ENCODE measurements at places on chromosomes 11 and 22.

DNA sequence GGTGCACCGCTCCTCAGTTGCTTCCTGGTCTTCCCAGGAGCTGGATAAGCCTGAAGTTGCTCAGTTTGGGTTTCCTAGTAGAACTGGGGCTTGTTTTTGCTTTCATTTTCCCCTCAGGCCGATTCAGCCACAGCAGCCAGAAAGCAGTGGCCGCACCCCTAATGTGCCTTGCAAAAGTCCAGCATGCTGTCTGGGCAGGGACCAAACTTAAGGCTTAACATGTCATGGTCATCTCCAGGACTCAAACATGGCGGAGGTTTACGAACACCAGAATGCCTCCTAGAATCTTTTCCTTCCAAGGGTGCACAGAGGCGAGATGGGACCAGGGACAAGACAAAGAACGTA, 2.5 kb downstream of the GNG3 start:
- no peak for DNase-seq

GRCh38 chr22:41927813-41928212, 1.2 kb upstream of the TNFRSF13C start:
- DNase-seq = no peak

GRCh38 chr11:17165247-17165890, 42.4 kb downstream of the PIK3C2A start:
- DNase-seq = no peak

- DNase-seq = no peak
These were observed 31.3 kb upstream of the GNB1L start for GRCh38 chr22:19885841-19886592.

- DNase-seq = no peak
These were observed 908.6 kb downstream of the NTM start for GRCh38 chr11:132278801-132279574.

- DNase-seq = no peak
These were observed 451.2 kb downstream of the MIAT start for GRCh38 chr22:27108425-27109114.

- DNase-seq = no peak
These were observed 23.5 kb downstream of the UBE2L3 start for GRCh38 chr22:21590809-21591641.

GRCh38 chr11:100647861-100648260, 39.2 kb upstream of the ARHGAP42 start:
- DNase-seq = no peak

- DNase-seq = peak; percentile 50
These were observed 644 bp downstream of the SPTY2D1 start for GRCh38 chr11:18633256-18634139.

DNA sequence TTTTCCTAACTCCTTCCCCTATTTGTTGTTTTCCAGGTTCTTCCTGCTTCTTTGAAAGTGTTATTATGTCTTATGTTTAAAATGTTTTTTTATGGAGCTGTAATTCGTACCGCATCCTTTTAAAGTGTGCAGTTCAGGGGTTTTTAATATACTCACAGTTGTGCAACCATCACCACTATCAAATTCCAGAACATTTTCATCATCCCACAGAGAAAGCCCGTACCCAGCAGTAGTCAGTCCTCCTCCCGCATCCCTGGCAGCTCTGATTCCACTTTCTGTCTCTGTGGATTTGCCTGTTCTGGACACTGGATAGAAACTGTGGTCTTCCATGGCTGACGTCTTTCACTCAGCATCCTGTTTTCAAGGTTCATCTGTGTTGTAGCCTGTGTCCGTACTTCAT, 73.7 kb downstream of the JAM3 start:
- DNase-seq = no peak

- no peak for DNase-seq
These were observed 43.3 kb downstream of the PDGFD start for GRCh38 chr11:104120493-104121137.

DNA sequence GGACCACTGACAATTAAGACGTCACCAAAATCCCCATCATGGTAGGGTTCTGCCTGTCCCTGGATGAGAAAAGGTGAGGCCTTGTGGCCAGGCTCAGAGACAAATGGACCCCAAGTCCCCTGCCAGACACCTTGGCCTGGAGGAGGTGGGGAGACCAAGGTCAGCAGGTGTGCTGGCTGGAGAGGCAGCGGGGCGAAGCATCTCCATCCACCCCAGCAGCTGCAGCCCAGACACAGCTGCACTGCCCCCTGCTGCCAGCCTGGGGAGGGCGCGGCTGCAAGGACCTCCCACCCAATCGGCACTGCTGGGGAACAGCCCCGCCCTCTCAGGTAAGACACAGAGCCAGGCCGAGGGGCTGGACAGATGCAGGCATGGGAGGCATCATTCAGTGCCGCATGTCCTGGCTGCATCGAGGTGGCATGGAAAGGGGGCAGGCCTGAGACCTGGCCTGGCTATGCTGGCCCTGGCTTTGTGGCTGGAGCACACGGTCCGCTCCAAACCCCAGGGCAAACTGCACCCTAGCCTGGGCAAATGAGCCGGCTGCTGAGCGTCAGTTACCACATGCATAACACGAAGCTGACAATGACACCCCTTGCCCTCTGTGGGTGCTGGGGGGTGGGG, 12.2 kb upstream of the MFNG start:
- DNase-seq = no peak

- DNase-seq = no peak
These were observed 15.0 kb downstream of the AASDHPPT start for GRCh38 chr11:106092446-106092845.

DNA sequence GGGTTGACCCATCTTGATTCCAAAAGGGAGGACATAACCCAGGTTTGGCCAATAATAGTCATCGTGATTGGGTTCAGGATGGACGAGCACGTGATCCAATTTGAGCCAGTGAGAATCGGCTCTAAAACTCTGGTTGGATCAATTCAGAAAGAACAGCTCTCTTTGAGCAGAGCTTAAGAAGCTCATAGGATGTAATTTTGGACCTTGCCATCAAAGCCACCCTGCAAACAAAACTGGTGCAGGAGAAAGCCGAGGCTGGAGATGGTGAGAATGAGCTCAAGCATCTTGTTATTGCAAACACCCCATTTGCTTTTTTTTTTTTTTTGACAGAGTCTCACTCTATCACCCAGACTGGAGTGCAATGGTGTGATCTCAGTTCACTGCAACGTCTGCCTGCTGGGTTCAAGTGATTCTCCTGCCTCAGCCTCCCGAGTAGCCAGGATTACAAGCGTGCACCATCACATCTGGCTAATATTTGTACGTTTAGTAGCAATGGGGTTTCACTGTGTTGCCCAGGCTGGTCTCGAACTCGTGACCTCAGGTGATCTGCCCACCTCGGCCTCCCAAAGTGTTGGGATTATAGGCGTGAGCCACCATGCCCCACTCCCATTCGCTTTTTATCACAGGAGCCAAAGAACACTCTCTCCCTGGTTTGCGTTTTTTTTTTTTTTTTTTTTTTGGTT, 13.8 kb upstream of the MIAT start:
- no peak for DNase-seq

GRCh38 chr11:35064114-35064800, 74.7 kb upstream of the CD44 start:
- DNase-seq = no peak

DNA sequence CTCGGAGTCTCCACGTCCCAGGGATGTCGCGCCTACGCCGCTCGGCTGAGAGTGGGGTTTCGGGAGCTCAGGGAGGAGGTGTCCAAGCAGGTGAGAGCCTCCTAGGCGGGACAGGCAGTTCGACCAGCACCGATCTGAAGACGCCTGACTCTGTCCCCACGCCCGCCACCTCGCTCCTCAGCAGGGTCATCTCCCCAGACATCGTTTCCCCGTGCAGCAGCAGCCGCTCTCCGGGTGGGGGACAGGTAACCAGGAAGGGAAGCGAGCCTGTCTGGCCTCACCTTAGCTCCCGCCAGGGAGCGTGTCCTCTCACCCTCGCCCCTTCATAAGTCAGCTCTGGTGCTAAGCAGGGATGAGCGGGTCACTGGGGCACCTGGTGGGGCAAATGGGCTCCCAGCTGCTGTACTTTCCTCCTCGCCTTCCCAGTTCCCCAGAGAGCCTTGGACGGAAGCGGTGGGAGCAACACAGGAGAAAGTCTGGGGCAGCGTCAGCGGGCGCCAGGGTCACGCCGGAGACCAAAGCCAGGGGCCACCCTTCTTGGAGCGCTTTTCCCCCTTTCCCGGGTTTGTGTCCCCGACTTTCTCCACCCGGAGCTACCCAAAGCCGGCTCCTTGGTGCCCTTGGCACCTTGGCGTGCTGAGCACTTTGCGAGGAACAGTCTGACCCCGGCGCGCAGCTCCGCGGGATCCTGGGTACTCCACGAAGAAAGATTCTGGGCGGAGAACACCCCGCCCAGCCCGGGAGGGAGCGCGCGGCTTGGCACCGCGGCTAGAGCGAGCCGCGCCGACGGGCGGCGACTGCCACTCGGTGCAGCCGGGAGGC, 1.6 kb downstream of the SPON1 start:
- no peak for DNase-seq

DNA sequence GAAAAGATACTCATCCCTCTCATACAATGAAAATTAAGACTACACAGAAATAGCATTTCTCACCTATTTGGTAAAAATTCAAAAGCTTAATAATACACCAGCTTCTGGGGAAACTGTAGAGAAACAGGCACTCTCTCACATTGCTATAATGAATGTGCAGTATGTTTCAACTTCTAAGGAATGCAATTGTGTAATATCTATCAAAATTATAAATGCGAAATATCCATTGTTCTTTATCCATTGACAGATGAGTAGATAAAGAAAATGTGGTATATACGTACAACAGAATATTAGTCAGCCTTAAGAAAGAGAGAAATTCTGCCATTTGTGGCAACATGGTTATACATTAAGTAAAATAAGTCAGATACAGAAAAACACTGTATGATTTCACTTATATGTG, 101.4 kb upstream of the OR9G4 start:
- DNase-seq = no peak

- DNase-seq = no peak
These were observed 34.7 kb downstream of the RNF169 start for GRCh38 chr11:74783241-74783871.

DNA sequence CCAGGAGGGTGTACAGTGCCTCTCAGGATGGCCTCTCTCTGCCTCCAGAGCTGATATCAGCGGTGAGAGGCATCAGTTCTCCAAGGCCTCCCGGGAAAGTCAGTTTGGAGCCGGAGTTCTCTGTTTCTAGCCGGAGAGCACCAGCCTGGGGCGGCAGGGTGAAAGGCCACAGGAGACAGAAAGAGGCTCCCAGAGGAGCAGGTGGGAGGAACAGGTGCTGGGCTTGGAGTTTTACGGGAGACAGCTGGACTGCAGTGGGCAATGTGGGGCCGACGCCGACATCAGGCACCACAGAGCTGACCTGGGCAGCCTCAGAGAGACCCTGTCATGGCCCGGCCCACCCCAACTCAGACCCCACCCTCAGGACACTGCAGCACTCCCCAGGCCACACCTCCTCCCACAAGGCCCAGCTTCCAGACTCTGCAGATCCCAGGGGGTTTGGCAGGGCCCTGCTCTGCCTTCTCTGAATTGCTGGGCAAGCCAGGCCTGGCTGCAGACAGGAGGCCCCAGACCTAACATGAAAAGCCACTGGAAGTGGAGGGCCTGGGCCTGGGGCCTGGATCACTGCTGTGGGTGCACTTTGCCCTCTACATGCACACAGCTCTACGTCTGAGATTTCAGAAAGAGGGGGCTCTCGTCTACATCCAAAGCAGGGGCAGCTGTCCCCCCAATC, 885.6 kb downstream of the BRD1 start:
- DNase-seq = no peak

DNA sequence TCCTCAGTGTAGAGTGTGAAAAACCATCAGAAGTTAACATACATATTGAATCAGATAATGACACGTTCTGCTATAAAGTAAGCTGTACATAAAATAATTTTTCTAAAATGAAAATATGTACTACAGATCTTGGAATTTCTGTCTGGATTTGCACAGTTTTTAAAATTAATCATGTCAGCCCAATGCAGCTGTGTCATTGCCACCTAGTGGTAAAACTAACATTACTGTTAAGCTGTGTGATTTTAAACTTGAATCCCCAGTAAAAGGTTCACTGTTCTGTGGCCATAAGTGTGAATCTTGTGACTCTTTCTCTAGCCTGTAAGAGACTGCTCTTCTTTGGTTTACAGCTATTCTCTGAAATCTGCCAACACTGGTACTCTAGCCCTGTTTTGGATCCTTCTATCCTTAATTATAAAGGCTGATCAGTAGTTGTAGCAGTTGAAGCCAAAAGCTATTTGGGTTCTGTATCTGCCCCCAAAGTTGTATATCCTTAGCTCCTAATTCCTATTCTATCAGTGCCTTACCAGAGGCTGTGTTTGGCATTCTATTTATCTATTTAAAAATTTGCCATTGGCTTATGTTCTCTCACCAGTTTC, 4.0 kb downstream of the JRKL start:
- peak; percentile 28 for DNase-seq

GRCh38 chr11:64741375-64742086, 2.4 kb downstream of the RASGRP2 start:
- no peak for DNase-seq

DNA sequence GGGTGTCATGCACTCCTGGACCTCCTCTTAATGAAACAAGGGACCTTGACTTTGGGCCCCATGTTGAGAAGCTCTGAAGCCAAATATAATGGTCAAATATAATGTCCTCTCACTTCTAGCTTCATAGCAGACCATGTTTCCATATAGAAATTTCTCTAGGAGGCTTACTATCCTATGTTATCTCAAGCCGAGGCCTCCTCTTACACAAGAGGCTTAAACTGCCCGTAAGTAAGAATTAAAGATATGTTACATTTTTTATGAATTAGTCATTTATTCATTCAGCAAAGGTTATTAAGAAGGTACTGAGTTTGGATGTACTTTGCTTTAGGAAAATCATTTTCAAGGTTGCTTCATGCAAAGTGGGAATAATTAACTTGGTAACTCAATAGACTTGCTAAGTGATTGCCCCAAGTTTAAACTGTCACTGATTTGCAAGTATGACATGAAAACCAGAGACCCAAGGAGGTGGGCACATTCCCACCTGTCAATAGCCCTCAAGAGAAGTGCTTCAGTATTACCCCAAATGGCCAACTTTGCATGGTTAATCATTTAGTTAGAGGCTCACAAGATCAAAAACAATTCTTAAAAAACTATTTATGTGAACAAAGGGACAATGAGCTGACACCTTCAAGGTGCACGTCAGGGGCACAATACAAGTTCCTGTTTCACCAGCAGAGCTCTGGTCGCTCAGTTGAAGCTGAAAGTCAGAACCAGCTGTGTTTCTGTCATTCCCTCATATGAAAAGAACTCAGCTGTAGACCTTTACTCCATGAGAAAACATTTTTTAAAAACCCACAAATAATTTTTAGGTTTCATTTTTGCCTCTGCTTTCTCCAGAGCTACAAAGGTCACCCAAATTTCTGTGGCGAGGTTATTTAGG, 20.9 kb downstream of the BDNF start:
- DNase-seq = no peak

GRCh38 chr11:17598700-17599459, 51.8 kb downstream of the OTOG start:
- peak; percentile 3 for DNase-seq

- no peak for DNase-seq
These were observed 81.7 kb downstream of the C11orf91 start for GRCh38 chr11:33618956-33619355.

All from SK-N-MC (cell line).